ENCODE measurements at places on chromosomes 7 and 10.

DNA sequence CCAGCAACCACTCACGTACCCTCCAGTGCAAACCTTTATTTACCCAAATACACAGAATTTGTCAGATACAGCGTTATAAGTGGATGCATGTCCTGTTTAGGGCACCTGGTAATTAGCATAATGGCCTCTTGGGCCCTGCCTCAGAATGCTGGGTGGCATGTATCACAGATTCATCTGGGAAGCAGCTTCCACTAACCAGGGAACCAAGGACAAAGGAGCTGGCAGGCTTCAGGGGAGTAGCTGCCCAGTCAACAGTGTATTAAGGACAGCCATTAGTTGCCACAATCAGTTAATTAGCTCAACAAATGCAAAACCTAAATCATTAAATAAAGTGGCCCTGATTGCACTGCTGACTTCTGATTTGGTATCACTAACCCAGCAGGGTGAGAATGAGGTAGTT is 105.7 kb downstream of the RAPGEF5 start:
- no peak for DNase-seq

GRCh38 chr7:29106669-29106988 is 39.7 kb downstream of the CPVL start:
- no peak for DNase-seq

DNA sequence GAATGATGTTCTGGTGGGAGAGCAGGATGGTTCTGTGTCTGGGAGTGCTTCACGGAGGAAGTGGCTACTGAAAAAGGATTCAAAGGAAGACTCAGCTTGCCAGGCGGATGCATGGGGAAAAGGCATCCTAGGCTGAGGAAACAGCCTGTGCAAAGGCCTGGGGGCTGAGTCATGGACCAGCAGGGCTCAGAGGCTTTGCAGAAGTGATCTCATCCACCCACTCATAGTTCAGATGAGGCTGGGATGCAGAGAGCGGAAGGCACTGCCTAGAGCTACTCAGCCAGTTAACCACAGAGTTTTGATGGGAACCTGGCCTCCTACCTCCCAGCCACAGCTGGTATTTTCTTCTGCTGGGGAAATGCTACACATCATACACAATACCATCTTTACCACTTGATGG is 15.8 kb upstream of the ADAMTS14 start:
- DNase-seq: no peak

- no peak for DNase-seq
Observed at GRCh38 chr10:62451611-62451975, 77.4 kb downstream of the ZNF365 start.

GRCh38 chr7:7156663-7157062 is 25.7 kb upstream of the C1GALT1 start:
- no peak for DNase-seq
